Tongue (tissue), 3 donors: ENCODE measurements at places on chromosomes 13 and 19. TPM values are rescaled to one million over a fixed set of nuclear protein-coding genes. Genes with fewer than 3 reads are reported as not detected.

CYP2S1 gene
- total RNA-seq, result 11.0 TPM

CDC42EP5 gene
- 24.5 TPM for total RNA-seq

C5AR1 gene
- 1.2 TPM for total RNA-seq

FSD1 gene
- 1.1 TPM for total RNA-seq

DACT3 gene
- total RNA-seq, result 11.5 TPM

KLF2 gene
- total RNA-seq, result 14.2 TPM

RXFP2 gene
- total RNA-seq, result not detected

CBY2 gene
- total RNA-seq, result not detected

OR7A10 gene
- not detected for total RNA-seq

CYP4F12 gene
- 25.2 TPM for total RNA-seq

CDC37 gene
- total RNA-seq, result 138 TPM

HRC gene
- 154 TPM for total RNA-seq

CD33 gene
- total RNA-seq, result 3.5 TPM

DIS3 gene
- total RNA-seq, result 28.3 TPM

CEACAM8 gene
- not detected for total RNA-seq

GDF15 gene
- 0.51 TPM for total RNA-seq

EBI3 gene
- not detected for total RNA-seq

SIGLECL1 gene
- not detected for total RNA-seq

RAB20 gene
- 6.6 TPM for total RNA-seq

MCF2L gene
- total RNA-seq, result 60.7 TPM

CLDN10 gene
- total RNA-seq, result 17.4 TPM

TGDS gene
- 14.1 TPM for total RNA-seq

ZNF234 gene
- 10.7 TPM for total RNA-seq
